Cardiac atrium fibroblast (primary cell): ENCODE measurements at places on chromosomes 7 and 10. TPM values are rescaled to one million over a fixed set of nuclear protein-coding genes. Genes with fewer than 3 reads are reported as not detected.

Gene NUTM2E
- not detected in 2 replicates for total RNA-seq

Gene AUTS2
- total RNA-seq, result 0.90 and 3.2 TPM in 2 replicates

Gene TMEM229A
- total RNA-seq, result 2.1 and 3.2 TPM in 2 replicates

Gene DIP2C
- total RNA-seq, result 8.1 and 9.1 TPM in 2 replicates

Gene FAM24B
- total RNA-seq, result 0.81 TPM in 1 of 2 replicates, not detected in the other

Gene TAF5
- 1.6 and 4.5 TPM in 2 replicates for total RNA-seq

Gene AZGP1
- total RNA-seq, result not detected in 2 replicates

Gene PYROXD2
- 9.7 and 14.3 TPM in 2 replicates for total RNA-seq

Gene PRRT4
- total RNA-seq, result 1.8 TPM in 1 of 2 replicates, not detected in the other

Gene PDK4
- 42.9 and 115 TPM in 2 replicates for total RNA-seq

Gene HTR5A
- total RNA-seq, result not detected in 2 replicates

Gene DLX6
- not detected in 2 replicates for total RNA-seq

Gene TMEM209
- total RNA-seq, result 7.6 and 8.5 TPM in 2 replicates

Gene ARID5B
- 57.2 and 60.9 TPM in 2 replicates for total RNA-seq

Gene GFRA1
- total RNA-seq, result 0.36 and 5.8 TPM in 2 replicates

Gene CPEB3
- 0.65 and 1.3 TPM in 2 replicates for total RNA-seq

Gene EFCAB10
- total RNA-seq, result not detected in 2 replicates

Gene TMEM270
- not detected in 2 replicates for total RNA-seq

Gene SPAM1
- not detected in 2 replicates for total RNA-seq

Gene TMEM184A
- not detected in 2 replicates for total RNA-seq

Gene ABCA13
- not detected in 2 replicates for total RNA-seq

Gene PON1
- not detected in 2 replicates for total RNA-seq

Gene KCNH2
- total RNA-seq, result under 0.01 TPM in 1 of 2 replicates, not detected in the other

Gene ZNF783
- 4.9 and 10.8 TPM in 2 replicates for total RNA-seq
